ENCODE measurements at places on chromosomes 7 and 10.

GRCh38 chr7:156155988-156156733, 343.9 kb upstream of the SHH start:
- no peak for DNase-seq

DNA sequence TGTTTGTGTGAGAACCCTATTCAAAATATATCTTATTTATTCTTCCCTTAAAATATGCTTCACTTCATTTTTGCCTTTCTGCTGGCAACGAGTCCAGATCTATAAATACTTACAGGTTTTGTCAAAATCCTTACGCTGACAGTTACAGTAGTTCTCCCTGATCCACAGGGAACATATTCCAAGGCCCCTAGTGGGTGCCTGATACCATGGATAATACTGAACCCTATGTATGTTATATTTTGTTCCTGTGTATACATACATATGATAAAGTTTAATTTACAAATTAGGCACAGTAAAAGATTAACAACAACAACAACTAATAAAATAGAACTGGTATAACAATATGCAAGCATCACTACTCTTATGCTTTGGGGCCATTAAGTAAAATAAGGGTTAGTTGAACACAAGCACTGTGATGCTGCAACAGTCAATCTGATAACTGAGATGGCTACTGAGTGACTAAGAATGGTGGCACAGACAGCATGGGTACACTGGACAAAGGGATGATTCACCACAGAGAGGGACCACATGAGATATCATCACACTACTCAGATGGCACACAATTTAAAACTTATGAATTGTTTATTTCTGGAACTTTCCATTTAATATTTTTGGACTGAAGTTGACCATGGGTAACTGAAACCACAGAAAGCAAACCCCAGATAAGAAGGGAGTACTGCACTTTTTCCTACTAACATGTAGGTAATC, 29.4 kb upstream of the PCGF5 start:
- DNase-seq: no peak

DNA sequence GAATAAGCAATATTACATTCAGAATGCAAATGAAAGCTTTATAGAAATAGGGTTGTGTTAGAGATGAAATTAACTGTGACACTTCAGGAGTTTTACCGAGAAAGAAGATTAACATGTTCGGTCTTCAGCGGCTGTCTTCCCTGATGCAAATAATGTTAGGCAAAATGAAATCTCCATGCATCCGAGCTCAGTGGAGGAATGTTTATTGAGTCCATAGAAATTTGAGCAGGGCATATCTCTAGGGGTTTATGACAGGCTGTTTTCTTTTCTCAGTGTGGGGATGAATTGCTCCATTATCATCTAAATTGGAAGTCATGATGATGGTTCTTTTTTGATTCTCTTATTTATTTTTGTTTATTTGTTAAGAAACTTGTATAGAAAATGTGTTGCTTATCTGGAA, 31.7 kb downstream of the DYNC1I1 start:
- DNase-seq: no peak

DNA sequence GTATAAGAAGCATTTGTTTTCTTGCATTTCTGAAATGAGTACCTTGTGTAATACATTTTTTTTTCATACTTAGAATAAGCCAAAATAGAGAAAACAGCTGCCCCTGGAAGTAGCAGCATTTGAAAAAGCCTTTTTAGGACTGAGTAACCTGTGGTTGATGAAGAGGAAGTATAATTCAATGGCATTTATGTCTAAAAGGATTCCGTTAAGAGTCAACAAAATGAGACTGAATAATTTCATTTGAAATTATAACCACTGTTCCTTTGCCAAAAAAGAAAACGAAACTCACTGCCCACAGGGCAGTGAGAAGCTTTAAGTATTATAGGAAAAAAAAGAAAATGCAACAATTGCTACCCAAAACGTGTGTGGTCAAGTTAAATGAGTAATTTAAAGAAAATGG, 705.6 kb upstream of the PHF14 start:
- no peak for DNase-seq

GRCh38 chr7:78218051-78218450, 419.5 kb downstream of the PHTF2 start:
- no peak for DNase-seq

DNA sequence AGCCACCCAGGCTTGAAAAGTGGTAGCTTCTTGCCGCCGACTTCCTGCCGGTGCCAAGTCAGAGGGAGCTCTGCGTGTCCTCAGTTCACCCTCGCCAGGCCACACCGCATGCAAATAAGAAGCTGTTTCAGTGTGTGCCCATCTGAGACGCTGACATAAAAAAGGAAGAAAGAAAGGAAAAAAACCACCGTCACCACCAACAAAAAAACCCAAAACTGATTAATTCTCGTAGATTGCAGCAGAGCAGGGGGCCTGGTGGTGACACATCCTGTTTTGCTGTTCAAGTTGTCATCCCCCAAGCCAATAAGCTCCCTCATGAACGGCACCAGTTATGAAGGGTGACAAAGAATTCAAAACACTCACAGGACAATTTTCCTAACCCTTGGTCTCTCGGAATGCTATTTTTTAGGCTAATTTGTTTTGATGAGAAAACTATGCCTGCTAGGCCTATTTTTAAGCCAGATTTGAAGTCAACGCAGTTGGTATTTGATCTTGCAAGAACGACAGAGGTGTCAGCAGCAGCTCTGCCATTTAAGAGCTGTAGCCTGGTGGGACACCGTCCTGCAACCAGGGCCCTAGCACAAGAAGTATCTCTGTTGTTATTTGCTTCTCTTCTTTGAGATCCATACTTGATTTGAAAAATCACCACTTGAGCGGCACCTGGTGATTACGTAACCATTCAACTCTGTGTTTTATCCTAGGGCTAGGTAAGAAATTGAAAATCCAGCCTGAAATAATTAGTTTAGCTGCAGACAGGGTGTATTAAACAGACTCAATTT, 145.6 kb downstream of the PFKFB3 start:
- peak; percentile 75 for DNase-seq

DNA sequence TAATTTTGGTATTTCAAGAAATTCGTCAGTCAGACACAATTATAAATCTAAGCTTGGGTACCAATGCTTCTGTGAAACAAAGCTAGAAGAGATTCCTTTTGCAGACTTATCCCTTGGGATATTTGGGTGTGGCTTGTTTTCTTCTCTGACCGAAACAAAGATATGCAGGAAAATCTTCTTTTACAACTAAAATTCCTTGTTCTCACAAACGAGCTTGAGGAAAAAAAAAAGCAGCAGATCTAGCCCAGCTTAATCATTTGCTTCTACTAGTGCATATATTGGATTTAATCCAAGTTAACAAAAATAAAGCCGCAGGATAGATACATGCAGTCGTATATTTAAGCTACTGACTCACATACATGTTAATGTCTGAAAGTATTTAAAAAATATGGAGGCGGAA, 104.2 kb downstream of the PRTFDC1 start:
- DNase-seq: no peak

- no peak for DNase-seq
These were observed 207.3 kb upstream of the POT1 start for GRCh38 chr7:125136755-125137532.

- DNase-seq: peak; percentile 24
These were observed 143.8 kb upstream of the TMEM106B start for GRCh38 chr7:12067156-12067831.

GRCh38 chr10:49617121-49618020, 3.5 kb downstream of the CHAT start:
- no peak for DNase-seq
